ENCODE measurements at places on chromosomes 5 and 9.

DNA sequence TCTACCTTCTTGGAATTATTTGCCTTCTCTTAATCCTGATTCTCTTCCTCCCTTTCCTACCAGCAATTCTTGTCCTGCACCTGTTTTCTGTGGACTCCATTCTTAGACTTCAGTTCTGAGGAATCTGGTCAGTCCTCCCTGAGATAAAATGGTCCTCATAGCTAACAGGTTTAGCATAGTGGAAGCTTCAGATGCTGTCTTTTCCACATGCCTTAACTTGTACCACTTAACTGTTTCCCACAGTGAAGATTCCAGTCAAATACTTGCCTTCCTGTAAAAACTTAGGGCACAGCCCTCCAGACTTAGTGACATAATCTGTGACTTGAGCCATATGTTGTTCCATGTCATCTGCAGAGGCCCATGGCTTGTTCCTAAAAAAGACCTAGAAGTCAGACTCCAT lies 261.3 kb downstream of the CWC27 start:
- DNase-seq, result no peak

DNA sequence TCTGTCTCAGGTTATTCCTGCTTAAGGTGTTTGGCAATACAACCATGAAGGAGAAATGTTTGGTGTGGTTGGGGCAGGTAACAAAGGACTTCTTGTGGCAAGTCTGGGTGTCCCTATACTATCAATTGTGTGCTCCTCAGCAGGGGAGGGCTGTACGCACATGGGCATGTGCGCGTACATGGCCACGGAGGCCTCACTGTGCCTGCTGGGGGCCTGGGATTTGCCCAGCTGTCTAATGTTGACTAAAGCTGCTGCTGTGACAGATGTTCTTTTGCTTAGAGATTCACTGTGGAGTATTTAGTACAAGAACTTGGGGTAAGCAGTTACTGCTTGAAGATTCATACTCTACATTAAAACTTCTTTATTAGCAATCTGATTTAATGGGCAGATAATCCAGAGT lies 97.5 kb downstream of the HSPA4 start:
- peak; percentile 63 for DNase-seq

- DNase-seq, result no peak
These were observed 69.4 kb downstream of the TMC1 start for GRCh38 chr9:72590824-72591223.

GRCh38 chr5:156052656-156053055 lies 274.3 kb upstream of the SGCD start:
- peak; percentile 57 for DNase-seq

GRCh38 chr5:99675974-99676373 lies 747.2 kb upstream of the CHD1 start:
- no peak for DNase-seq

- no peak for DNase-seq
These were observed 9.6 kb downstream of the OR13C5 start for GRCh38 chr9:104589626-104590025.

DNA sequence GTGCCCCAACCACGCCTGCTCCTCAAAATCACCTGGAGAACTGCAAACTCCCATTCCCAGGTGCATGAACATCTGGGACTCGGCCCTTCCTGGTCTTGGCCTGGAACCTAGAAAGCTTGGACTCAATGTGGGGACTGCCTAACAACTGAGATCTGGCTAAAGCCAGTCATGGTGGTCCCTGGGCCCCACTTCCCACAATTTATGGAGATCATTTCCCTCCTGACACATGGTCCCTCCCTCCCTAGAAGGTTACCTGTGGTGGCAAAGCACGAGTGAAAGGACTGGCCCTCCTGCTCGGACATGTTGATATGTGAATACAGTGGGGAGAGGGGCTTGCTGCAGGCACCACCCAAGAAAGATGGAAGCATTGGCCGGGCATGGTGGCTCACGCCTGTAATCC lies 18.8 kb downstream of the BICD2 start:
- no peak for DNase-seq

DNA sequence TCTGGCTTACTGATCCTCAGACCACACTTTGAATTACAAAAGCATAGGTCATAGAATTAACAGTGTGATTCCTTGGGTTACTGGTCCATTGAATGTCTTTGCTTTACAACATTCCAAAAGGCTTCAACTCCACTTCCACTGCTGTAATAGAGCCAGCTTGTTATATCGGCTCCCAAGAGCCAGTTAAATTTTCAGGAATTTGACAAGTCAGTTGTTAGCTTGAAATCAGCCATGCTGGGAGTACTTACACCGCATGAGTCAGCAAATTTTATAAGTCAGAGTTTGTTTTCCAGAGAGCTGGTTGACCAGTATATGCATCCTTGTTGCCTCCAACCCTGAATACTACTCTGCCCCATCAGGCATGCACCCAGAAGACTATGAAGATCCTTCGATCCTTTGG lies 73.1 kb downstream of the FOXB2 start:
- DNase-seq, result no peak

- no peak for DNase-seq
These were observed 42.7 kb downstream of the SECISBP2 start for GRCh38 chr9:89361031-89361430.

DNA sequence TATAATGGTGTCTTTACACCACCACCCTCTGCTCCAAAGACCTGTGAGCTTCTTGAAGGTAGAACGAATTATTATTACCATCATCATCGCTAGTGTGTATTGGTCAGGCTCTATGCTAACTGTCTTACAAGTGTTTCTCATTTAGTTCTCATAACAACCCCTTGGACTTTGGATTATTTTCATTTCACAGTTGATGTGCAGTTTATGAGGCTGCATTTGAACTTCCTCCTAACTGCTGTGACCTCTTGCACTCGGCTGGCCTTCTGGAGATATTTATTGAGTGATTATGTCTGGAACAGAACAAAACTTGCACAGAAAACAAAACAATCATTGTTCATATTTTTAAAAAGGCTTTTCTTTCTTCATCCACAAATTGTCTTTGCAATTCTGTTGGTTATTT lies 306.3 kb upstream of the SGCD start:
- no peak for DNase-seq

DNA sequence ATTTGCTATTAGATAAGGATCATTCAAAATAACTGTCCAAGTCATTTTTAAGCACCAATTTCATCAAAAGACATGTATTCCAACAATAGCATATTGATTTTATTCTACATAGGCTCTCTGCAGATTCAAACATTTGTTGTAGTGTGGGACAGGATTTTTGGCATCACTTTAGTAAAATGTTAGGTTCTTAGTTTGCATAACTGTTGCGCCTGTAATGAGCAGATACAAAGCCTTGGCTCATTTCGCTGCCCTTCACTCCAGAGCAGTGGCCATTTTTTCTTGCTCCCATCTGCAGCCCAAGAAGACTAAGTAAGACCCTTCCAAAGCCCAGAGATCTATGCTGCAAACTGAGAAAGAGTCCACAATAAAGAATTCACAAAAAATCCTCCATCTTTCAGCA lies 446.0 kb upstream of the MPDZ start:
- no peak for DNase-seq

GRCh38 chr9:75390951-75391350 lies 302.6 kb downstream of the OSTF1 start:
- no peak for DNase-seq

Measured in NCI-H2171 treated with DMSO at 0.1 percent for 48 hours (cell line).